EH (cell line): ENCODE measurements at places on chromosomes 3 and 15.
A peak's percentile ranks its signal among the peaks of the same experiment; 100 is the strongest.

GRCh38 chr15:40955930-40956540 is 2.8 kb downstream of the CHAC1 start:
- peak; percentile 78 for DNase-seq

DNA sequence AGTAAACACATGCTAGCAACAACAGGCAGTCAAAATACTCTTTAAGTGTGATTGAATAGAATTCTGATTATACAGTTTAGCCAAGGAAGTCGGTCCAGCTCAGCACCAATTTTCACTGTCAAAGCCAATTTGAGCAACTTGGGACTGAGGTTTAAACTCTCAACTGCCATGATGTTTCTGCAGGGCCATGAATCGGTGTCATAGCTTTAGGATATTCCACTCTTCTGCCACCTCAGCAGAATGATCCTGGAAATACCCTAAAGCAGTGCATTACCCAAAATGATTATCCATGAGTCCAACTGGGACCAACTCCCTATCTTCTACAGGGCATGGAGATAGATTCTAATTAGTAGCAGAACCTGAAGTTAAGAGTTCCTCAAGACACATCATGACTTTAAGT is 262.4 kb downstream of the RORA start:
- no peak for DNase-seq

DNA sequence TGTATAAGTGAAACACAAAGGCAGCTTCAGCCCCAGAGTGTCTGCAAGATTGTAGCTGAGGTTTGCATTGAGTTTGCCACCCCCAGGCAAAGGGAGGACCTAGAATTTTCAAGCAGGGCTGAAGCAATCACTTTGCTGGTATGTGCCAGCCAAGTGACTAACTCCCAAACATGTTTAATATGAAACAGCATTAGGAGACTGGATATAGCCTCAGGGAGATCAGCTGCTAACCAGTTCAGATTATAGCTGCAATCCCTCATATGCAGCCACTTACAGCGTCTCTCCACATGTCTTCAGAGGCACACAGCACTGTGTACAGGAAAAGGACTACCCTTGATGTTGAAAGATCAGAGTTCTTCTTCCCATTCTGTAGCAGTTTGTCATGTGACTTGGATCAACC is 38.4 kb upstream of the PPP2R3A start:
- DNase-seq: peak; percentile 90

DNA sequence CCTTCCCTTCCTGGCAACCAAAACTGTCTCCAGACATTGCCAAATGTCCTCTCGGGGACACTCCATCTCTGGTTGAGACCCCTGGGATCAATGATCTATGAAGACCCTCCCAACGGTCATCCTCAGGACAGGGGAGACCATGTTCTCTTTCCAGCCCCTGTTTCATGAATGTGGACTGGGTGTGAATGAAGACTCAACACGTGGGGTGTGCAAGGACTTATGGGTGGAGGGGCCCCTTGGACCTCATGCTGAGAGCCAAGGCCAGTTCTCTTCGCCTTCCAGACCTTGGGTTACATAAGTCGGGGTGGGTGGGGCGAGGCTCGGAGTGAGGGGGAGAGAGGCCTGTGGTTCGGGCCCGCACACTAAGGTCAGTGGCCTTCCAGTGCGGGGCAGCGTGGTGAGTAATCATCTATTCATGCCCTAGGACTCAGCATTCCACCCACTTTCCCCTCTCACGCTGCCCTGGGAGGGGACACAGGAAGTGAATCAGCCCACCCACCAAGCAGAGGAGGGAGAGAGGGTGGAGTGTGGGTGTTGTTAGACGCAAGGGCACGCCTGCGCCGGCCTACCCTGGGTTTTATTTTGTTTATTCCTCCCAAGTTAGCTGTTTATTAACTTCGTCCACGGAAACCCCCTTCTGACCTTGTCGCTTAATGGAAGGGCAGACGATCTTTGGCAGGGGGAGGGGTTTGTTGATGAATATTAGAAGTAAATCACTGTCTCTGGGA is 6.7 kb downstream of the PAQR5 start:
- peak; percentile 96 for DNase-seq

- no peak for DNase-seq
Measured at GRCh38 chr3:150933473-150933995, 28.3 kb upstream of the MINDY4B start.

DNA sequence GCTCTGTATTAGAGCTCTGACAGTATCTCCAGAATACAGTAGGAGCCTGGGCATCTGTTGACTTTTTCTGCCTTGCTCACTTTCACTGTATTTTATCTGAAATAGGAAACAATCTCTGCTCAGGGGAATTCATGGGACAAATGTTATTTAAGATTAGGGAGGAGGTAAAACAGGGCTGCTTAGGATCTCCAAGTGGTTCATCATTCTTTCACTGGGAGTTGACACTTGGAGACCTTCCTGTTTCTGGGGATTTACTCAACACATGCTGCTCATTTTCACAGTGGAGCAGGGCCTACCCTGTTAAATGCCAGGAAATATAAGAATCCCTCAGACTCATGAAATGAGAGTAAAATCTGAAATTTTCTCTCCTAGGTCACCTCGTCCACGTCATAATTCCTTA is 185.5 kb downstream of the GAP43 start:
- DNase-seq: no peak

GRCh38 chr3:12633108-12633507 is 30.8 kb downstream of the RAF1 start:
- no peak for DNase-seq

DNA sequence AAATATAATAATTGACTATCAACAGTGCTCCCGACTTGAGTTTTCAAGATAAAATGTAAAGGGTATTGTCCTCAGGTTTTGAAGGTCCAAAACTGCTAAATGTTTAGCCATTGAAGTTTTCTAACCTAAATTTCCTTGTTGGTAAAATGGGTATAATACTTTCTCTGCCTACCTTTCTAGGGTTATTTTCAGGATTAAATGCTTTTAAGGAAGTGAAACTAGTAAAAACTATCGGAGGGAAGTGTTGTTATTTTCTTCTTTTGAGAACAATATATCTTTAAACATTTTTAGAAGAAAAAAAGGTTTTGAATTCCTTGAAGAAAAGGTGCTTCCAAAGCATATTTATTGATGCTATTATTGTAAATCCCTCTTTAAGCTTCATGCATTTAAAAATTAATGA is 67.3 kb downstream of the FILIP1L start:
- DNase-seq: no peak

GRCh38 chr3:30657914-30658313 is 51.5 kb downstream of the TGFBR2 start:
- DNase-seq: peak; percentile 49

GRCh38 chr15:42584031-42584765 is 8.8 kb downstream of the STARD9 start:
- peak; percentile 25 for DNase-seq

GRCh38 chr3:168794427-168794826 is 698.7 kb upstream of the GOLIM4 start:
- no peak for DNase-seq

DNA sequence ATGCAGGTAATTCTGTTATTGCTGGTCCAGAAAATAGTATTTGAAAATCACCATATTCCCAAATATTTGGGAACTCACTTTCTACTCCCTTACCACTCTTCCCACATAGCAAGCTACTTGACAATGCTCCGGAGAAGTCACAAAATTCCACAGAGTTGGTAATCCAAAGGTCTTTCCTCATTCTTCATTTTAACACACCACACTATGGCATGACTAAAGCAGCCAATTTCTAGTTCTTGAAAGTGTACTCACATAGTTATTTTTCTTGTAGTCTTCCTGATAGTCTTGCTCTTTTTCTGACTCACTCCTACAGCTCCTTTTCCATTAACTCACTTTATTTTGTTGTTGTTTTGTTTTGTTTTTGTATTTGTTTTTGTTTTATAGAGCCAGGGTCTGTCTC is 67.2 kb downstream of the MYO9A start:
- peak; percentile 27 for DNase-seq

- peak; percentile 80 for DNase-seq
Measured at GRCh38 chr15:89998141-89998661, 2.9 kb upstream of the ZNF710 start.

- no peak for DNase-seq
Measured at GRCh38 chr15:78316283-78317083, 17.1 kb upstream of the SKIC8 start.

DNA sequence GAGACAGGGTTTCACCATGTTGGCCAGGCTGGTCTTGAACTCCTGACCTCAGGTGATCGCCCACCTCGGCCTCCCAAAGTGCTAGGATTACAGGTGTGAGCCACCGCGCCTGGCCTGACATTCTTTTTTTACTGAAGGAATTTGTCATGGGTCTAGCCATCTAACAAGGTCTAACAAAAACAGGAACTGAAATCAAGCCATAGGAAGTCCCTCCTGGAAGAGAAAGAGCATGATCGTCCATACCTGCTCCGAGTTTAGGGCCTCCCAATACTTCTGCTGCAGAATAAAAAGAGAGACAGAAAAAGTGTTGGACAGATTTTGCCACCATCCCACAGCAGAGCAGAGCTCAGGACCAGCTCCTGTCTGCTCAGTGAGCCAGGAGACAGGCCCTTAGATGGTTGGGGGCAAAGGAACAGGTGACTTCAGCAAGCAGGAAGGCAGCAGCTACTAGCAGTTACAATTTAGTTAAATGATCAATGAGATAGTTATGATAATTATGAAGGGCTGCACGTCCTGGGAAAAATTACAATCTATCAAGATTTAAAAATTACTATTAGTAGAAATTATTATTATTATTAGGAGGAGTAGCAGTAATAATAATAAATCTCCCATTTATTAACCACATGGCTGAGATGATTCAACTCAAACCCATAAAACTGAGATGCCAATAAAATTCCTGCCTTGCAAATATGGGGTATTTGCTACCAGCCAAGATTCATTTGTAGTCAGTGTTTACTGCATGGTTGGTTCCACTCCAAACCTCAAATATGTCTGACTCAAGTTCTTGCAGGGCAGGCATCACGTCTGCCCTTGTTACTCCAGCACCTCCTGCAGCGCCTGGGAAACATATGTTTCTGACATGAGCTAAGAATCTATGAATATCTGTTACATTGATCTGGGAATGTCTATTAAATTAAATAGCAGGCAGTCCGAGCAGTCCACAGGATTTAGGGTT is 40.1 kb downstream of the TMEM44 start:
- peak; percentile 100 for DNase-seq

- peak; percentile 12 for DNase-seq
Measured at GRCh38 chr3:145716519-145716918, 444.5 kb downstream of the PLOD2 start.

DNA sequence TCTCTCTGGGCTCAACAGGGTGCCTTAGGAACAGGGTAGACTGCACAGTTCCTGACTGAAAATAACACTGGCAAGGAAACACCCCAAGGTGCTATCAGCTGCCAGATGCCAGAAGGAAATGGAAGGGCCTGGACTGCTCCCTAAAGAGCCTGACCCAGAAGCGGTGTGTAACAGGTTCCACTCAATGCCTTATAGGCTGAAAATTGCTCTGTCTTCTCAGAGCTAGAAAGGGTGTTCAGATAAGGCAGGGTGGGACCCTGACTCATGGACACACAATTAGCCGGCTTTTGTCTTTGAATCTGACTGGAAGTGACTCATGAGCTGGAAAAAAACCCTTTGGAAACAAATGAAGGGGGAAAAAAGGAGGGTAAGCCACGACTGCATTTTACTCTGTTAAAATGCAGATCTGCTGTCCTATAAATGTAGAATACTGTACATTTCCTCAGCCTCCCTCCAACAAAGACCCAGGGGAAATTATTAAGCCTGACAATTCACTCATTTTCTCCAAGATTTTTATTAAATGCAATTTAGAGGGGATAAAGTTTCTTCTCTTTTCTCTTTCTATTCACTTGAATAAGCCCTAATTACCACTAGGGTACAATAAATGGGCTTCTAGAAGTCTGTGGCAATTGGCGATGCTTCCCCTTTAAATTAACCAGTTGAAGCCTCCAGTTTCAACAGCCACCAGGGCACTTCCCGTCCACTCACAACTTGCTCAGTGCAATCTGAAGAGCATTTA is 160.2 kb upstream of the TBL1XR1 start:
- peak; percentile 85 for DNase-seq

GRCh38 chr15:68806220-68807060 is 14.3 kb downstream of the ANP32A start:
- DNase-seq: no peak

- DNase-seq: no peak
Measured at GRCh38 chr3:195555110-195555509, 12.0 kb upstream of the PPP1R2 start.
